ENCODE measurements at places on chromosomes 7 and 10. TPM values are rescaled to one million over a fixed set of nuclear protein-coding genes. Genes with fewer than 3 reads are reported as not detected.

DNA sequence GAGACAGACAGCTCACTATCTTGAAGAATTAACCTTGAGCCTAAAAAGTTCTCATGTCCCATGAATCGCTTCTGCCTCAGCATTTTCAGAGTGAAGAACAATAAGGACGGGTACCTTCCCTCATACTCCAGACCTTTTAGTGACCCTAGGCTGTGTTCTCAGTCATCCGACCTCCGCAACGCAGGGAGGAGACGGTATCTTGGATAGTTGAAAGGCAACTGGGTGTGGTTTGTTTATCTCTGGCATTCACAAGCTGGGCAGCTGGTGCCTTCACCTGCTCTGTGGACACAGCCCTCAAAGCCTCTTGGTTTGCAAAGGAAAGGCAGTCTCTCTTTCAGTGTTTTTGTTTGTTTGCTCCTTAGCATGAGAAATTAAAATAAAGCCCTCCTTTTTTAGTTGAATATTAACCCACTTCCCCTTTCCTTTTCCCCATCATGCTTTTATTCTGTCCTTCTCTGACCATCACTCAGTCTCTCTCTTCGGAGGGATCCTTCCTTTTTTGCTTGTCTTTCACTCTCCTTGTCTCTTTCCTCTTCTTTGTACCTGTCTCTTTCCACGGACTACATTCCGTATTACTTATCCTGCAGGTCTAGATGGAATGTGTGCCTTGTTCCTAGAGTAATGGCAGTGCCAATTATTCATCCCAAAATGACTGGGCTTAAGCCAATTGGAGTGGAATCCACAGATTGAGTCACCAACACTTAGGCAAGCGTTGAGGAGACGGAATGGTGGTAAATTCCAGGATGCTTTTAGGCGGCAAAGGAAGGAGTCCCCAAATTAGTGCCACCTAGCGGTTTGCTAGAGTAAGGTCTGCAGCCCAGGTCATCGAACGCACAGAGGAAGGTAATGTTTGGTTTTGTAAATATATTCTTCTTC lies 45.8 kb downstream of the PRR15 start:
- no peaks in the 10 kb centered on the region for H3K36me3 ChIP-seq
- no peaks in the 10 kb centered on the region for H3K27me3 ChIP-seq
- no peaks in the 10 kb centered on the region for H3K4me1 ChIP-seq
- DNase-seq: no peak

DNA sequence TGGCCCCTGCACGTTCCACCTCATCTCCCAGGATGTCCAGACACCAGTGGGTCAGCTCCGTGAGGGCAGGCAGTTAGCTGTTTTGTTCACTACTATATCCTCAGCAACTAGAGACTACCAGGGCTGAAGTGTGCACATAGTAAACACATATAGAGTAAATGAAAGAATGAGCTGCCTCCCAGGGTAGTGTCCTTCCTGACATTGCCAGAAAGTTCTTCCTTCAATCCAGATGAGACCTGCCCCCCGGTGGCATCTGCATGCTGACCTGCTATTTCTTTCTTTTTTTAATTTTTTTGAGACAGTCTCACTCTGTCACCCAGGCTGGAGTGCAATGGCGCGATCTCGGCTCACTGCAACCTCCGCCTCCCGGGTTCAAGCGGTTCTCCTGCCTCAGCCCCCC lies 14.0 kb upstream of the ARPC1A start:
- no peak for DNase-seq
- H3K27me3 ChIP-seq: no peaks in the 10 kb centered on the region
- no peaks in the 10 kb centered on the region for H3K36me3 ChIP-seq
- no peak overlapping the region for H3K4me3 ChIP-seq
- no peak overlapping the region for H3K27ac ChIP-seq

GRCh38 chr10:10798102-10798863 lies 219.4 kb upstream of the CELF2 start:
- no peaks in the 10 kb centered on the region for H3K36me3 ChIP-seq
- peak overlapping the region; percentile 93 for H3K27ac ChIP-seq
- H3K4me1 ChIP-seq: peaks cover 5% of the 10 kb centered on the region

The CTAGE8 gene
- total RNA-seq: not detected
